ENCODE measurements at places on chromosomes 1 and 21. TPM values are rescaled to one million over a fixed set of nuclear protein-coding genes. Genes with fewer than 3 reads are reported as not detected.

The CA14 gene
- total RNA-seq = 4.3 TPM

The CBR3 gene
- total RNA-seq = 17.7 TPM

The SPATA21 gene
- total RNA-seq = not detected

GRCh38 chr1:197633447-197634078, 141.7 kb downstream of the DENND1B start:
- no peak overlapping the region for H3K27ac ChIP-seq
- no peak overlapping the region for H3K4me3 ChIP-seq
- no peak for DNase-seq
- no peaks in the 10 kb centered on the region for H3K4me1 ChIP-seq

- H3K4me1 ChIP-seq = no peaks in the 10 kb centered on the region
- H3K36me3 ChIP-seq = no peaks in the 10 kb centered on the region
- H3K27ac ChIP-seq = no peak overlapping the region
- H3K4me3 ChIP-seq = no peak overlapping the region
- H3K27me3 ChIP-seq = no peaks in the 10 kb centered on the region
Observed at GRCh38 chr1:94636624-94637023, 95.1 kb upstream of the F3 start.

- H3K27me3 ChIP-seq = no peaks in the 10 kb centered on the region
- no peak for DNase-seq
- no peak overlapping the region for H3K4me3 ChIP-seq
- H3K4me1 ChIP-seq = no peaks in the 10 kb centered on the region
Observed at GRCh38 chr1:93023281-93023680, 55.8 kb upstream of the MTF2 start.

The ATP6V1G3 gene
- total RNA-seq = not detected

- peak overlapping the region; percentile 86 for H3K4me3 ChIP-seq
- H3K4me1 ChIP-seq = peaks cover 54% of the 10 kb centered on the region
- H3K27ac ChIP-seq = peak overlapping the region; percentile 93
- H3K36me3 ChIP-seq = no peaks in the 10 kb centered on the region
- H3K27me3 ChIP-seq = no peaks in the 10 kb centered on the region
Observed at GRCh38 chr1:226406401-226406881, 1.5 kb downstream of the PARP1 start.

The LENEP gene
- not detected for total RNA-seq

GRCh38 chr1:47962750-47963492, 34.3 kb downstream of the TRABD2B start:
- no peaks in the 10 kb centered on the region for H3K27me3 ChIP-seq
- no peak overlapping the region for H3K27ac ChIP-seq
- no peak for DNase-seq
- no peak overlapping the region for H3K4me3 ChIP-seq
- H3K36me3 ChIP-seq = no peaks in the 10 kb centered on the region

DNA sequence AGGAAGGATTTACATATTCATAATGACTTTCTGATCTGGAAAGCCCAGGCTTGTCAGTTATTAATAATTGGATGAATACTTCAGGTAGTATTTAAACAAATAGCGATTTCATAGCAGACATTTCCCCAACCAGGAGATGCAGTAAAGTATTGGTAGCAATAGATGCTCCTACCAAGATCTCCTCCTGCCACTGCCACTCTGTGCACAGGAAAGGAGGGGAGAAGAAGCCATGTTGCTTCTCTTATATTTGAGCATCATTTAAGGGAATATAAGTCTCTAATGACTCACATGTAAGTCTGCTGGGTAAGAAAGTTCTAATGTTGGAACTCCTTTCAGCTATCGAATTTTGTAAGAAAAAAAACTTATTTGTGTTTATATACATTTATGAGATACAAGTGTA, 420 bp upstream of the IFI16 start:
- H3K4me3 ChIP-seq = peak overlapping the region; percentile 50
- H3K4me1 ChIP-seq = peaks cover 7% of the 10 kb centered on the region
- H3K27me3 ChIP-seq = no peaks in the 10 kb centered on the region
- no peak for DNase-seq

GRCh38 chr1:11053758-11054137, 6.1 kb downstream of the SRM start:
- H3K27ac ChIP-seq = no peak overlapping the region
- no peak overlapping the region for H3K4me3 ChIP-seq
- no peak for DNase-seq

GRCh38 chr1:40224040-40224439, 23.7 kb upstream of the TMCO2 start:
- H3K4me3 ChIP-seq = no peak overlapping the region
- H3K36me3 ChIP-seq = no peaks in the 10 kb centered on the region
- H3K27me3 ChIP-seq = no peaks in the 10 kb centered on the region
- DNase-seq = no peak

DNA sequence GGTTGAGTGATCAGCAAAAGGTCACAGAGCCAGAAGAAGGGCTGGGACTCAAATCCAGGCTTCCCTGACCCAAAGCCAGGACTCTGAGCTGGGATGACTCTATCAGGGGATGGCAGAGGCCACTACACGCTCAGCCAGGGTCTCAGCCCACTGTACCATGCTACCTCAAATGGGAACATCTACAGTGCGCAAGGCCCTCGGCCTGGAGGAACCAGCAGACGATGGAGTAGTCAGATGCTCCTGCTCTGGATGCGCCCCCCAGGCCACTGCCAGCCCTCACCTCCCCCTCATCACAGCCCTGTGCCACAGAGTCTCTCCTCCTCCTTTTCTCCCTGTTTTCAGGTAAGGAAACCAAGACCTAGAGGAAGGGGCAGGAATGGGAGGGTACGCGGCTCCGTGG, 39.0 kb downstream of the GLIS1 start:
- no peak overlapping the region for H3K27ac ChIP-seq
- H3K4me3 ChIP-seq = no peak overlapping the region
- no peaks in the 10 kb centered on the region for H3K27me3 ChIP-seq
- H3K36me3 ChIP-seq = no peaks in the 10 kb centered on the region
- no peaks in the 10 kb centered on the region for H3K4me1 ChIP-seq
